HT1080 (cell line): ENCODE measurements at places on chromosomes 1 and 21.

- DNase-seq = no peak
Measured at GRCh38 chr1:21059021-21059420, 117.7 kb downstream of the EIF4G3 start.

DNA sequence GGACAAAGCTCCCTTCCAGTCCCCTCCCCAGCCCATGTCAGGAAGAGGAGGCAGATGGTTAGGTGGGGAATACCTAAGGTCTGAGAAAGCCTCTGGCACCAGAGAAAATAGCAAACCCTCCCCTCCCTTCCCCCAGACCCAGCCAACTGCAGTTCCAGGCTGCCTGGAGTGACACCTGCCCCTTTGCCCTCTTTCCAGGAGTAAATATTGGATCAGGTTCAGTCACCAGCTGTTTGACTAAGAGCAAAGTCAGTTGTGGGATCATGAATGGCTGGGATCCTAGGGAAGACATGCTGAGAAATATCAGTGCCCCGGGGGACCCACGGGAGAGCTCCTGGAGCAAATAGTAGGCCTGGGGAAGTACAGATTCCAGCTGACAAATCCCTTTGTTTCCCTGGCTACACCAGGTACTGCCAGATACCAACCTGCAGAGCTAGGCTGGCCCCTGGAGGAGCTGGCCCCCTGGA lies 12.2 kb upstream of the CDK18 start:
- no peak for DNase-seq

DNA sequence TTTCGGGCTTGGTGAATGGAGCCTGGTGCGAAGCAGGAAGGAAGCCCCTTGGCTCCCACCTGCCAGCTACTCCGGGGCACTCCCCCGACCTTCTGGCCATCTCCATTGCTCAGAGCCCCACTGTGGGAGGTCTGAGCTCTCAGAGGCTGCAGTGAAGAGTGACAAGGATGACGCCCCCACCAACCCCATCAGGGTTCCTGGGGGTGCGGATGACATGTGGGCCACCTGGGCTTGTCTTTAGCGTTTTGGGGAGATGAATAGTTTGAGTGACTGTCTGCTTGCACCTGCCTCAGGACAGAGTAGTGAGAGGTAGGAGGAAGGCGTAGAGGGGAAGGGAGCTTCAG lies 43.2 kb upstream of the LBR start:
- DNase-seq = no peak

GRCh38 chr1:220077887-220078286 lies 11.7 kb downstream of the BPNT1 start:
- DNase-seq = no peak

GRCh38 chr1:7570311-7570710 lies 200.8 kb upstream of the VAMP3 start:
- no peak for DNase-seq

DNA sequence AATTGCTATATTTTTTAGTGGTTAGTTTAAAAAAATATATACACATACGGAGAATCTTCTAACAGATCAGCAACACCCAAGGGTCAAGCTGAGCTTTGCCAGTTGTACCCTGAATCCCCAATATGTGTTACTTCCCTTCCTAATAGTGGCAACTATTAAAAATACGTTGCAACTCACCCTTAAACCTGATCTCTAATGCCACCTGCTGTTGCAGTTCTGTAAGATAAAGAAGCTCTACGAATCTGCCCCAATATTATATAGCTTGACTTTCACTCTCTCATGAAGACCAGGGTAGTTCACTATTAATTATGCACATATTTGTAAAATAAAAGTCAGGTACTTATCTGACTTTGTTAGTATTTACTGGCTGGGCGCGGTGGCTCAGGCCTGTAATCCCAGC lies 58.4 kb downstream of the ASH1L start:
- DNase-seq = no peak

- no peak for DNase-seq
Measured at GRCh38 chr1:228793032-228793431, 57.8 kb downstream of the RHOU start.

DNA sequence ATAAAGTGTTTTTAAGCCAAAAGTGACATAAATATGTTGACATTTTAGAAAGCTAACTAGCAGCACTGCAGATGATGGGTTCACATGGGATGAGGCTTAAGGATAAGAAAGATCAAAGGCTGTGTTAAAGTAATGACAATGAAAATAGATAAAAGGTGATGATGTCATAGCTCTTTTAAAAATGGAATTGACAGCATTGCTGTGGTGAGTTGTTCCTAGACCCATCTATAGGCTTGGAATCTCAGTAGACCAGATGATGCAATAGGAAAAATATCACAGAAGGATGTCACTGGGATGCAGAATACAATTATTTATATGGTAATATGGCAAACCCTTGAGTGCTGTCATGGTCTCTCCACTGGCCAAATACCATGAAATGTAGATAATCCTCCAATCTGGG lies 286.0 kb downstream of the PLA2G4A start:
- no peak for DNase-seq

- no peak for DNase-seq
Measured at GRCh38 chr1:43463479-43463878, 9.7 kb upstream of the HYI start.

DNA sequence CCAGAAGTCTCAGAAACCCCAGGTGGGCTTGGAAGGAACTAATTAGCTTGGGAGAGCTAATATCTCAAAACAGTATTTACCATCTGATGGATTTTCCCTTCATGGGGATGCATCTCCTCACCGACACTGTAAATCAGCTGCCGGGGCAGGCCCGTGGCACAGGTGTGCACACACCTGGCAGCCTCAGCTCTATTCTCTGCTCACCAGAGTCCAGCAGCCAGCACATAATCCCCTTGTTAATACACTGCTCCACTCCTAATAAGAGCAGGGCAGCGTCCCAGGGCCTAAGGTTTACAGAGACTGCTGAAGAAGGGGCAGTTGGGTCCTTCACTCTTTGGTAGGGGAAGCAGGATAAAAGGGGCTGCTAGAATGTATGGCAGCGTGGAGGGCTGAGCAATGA lies 200.0 kb downstream of the TOMM20 start:
- DNase-seq = no peak

GRCh38 chr1:219000631-219001030 lies 173.0 kb upstream of the LYPLAL1 start:
- no peak for DNase-seq

- DNase-seq = no peak
Measured at GRCh38 chr1:157364612-157365011, 187.7 kb downstream of the FCRL5 start.

DNA sequence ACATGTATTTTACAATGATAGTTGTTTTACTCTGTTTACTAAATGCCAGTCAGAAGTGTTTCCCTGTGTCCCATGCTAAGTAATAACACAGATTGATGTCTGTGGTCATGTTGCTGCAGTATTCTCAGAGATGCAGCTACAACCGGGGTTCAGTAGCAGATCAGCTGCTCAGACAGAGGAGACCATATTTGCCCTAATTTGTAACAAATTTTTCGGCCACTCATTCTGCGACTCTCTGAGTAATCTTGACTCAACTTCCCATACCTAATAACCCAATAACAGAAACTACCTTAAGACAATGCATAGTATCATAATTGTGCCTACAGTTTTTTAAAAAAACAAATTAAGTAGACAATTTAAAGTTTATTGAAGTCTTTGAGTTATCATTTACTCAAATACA lies 32.6 kb downstream of the NIBAN1 start:
- DNase-seq = no peak

DNA sequence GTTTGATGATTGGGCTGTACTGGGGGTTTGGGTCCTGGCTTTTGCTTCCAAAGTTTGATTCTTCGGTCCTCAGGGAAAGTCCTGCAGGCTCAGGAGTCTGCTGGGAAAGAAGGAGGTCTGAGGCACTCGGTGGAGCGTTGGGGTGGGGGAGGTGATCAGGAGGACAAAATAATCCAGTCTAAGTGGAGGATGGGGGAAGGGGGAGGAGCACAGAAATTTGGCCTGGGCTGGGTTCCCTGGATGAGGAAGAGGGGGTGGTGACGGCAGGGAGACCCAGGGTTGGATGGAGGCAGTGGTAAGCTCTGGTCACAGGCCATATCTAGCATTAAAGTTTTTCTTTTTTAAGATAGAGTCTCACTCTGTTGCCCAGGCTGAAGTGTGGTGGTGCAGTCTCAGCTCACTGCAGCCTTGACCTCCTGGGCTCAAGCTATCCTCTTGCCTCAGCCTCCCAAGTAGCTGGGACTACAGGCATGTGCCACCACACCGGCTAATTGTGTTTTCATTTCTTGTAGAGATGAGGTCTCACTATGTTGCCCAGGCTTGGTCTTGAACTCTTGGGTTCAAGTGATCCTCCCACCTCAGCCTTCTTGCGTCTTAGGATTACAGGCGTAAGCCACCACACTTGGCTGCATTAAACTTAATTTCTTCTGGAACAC lies 6.8 kb downstream of the SH2D2A start:
- DNase-seq = no peak

- no peak for DNase-seq
Measured at GRCh38 chr1:61419196-61419595, 305.7 kb downstream of the TM2D1 start.

DNA sequence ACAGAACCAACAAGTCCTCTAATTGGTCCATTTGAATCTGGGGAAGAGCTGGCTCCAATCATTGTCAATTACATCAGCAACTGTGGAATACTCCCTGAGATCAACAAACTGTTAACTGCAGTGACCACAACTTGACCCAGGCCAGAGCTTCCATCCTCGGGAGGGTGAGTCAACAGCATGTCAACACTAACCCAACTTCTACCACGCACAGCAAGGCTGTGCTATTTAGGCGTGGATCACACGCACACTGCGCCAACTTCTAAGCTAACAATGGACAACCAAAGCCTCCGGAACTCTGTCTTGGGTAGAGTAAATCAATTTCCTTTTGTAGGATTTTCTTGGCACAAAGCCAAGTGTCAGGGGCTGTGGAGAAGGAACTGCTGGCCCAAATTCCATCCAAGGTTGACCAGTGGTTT lies 30.4 kb downstream of the APP start:
- peak; percentile 97 for DNase-seq

DNA sequence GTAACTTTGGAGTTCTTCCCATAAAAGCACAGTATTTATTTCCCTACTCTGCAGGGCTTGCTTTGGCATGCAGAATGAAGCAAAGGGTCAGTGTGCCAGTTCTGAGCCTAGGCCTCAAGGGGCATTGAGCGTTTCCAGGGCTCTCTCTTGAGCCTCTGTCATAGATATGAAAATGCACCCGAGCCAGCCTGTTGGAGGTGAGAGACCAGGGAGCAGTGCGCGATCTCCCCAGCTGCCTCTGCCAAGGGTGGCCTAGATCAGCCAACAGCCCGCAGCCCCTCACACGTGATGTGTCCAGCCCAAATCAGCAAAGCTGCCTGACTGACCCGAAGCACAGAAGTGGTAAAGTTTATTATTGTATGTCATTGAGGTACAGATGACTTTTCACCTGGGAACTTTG lies 63.7 kb downstream of the TENT5C start:
- DNase-seq = no peak

GRCh38 chr1:225626698-225627097 lies 26.2 kb downstream of the ENAH start:
- no peak for DNase-seq

DNA sequence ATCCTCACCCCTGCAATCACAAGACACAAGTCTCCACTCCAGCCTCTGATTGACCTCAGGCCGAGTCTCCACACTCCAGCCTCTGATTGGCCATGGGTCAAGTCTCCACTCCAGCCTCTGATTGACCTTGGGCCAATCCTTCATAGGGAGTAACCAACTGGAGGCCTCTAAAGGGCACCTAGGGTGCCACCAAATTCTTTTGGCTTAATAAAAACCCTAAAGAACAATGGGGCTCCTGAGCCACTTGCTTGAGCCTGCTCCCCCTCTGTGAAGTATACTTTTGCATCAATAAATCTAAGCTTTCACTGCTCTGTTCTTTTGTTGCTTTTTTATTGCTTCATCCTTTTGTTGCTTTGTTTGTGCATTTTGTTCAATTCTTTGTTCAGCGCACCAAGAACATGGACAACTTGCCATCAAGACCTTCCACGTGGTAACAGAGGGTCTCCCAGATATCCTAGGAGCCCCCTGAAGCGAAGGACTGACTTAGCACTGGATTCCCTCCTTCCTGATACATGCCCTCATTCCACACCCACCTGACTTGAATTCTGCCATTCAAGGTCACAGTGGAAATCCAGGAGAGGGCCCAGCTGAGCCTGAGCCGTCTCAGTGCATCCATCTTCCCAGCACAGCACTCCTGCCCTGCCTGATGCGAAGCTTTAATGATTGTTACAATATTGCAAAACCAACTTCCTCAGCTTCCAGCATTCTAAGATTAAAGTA lies 152.9 kb downstream of the NPHP4 start:
- no peak for DNase-seq

GRCh38 chr1:200479816-200480215 lies 70.0 kb upstream of the ZNF281 start:
- DNase-seq = no peak

- DNase-seq = no peak
Measured at GRCh38 chr21:46142582-46143473, 12.6 kb downstream of the FTCD start.

DNA sequence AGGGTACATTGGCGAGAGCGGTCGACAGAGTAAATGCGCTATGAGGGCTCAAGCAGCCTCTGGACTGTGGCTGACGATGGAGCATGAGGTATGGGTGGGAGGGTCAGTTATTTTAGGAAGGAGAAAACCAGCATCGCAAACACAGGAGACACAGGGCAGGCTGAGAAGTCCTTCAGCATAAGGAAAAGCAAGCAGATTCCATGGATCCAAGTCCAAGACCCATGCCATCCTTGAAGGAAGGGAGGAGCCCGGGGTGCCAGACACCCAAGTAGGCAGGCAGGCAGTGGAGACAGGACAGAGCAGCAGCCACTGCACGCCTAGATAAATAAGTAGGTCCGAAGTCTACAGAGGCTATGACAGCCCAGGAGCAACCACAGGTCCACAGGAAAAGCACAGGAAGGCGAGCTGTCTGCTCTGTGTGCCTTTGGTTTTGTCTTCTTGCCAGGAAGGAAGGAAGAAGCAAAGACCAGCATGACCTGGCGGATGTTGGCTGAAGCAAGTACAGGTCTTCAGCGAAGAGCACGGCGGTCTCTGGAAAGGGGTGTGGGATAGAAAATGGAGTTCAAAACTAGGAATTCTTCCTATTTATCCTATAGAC lies 76.4 kb upstream of the SLC45A1 start:
- no peak for DNase-seq
